Renal cortex interstitium (tissue), 15 donors: ENCODE measurements at places on chromosomes 5 and 9. TPM values are rescaled to one million over a fixed set of nuclear protein-coding genes. Genes with fewer than 3 reads are reported as not detected.

The LCP2 gene
- 3.1 TPM for polyA plus RNA-seq

The ENTPD8 gene
- polyA plus RNA-seq: 0.68 TPM

The TAS2R1 gene
- not detected for polyA plus RNA-seq

The TMOD1 gene
- 2.7 TPM for polyA plus RNA-seq

The SHOC1 gene
- 1.4 TPM for polyA plus RNA-seq

The TMEM252 gene
- 11.1 TPM for polyA plus RNA-seq
